ENCODE measurements at places on chromosomes 4 and X.
A peak's percentile ranks its signal among the peaks of the same experiment; 100 is the strongest.

DNA sequence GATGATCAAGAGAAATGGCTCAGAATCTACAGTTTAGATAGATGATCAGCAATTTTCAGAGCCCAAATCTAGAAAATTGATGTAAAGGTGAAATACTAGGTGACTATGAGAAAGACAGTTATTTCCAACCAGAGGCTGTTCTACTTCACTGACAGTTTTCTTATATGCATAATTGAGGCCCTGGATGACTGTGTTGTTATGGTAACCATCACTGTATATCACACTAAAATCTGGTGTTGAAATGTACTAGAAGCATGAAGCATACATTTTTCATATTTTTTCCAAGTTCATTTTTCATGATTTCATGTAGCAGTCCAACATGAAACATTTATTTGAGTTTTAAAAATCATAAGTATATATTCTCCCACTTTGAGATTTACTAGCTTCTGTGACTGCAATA lies 87.4 kb downstream of the ATXN3L start:
- no peak for DNase-seq

DNA sequence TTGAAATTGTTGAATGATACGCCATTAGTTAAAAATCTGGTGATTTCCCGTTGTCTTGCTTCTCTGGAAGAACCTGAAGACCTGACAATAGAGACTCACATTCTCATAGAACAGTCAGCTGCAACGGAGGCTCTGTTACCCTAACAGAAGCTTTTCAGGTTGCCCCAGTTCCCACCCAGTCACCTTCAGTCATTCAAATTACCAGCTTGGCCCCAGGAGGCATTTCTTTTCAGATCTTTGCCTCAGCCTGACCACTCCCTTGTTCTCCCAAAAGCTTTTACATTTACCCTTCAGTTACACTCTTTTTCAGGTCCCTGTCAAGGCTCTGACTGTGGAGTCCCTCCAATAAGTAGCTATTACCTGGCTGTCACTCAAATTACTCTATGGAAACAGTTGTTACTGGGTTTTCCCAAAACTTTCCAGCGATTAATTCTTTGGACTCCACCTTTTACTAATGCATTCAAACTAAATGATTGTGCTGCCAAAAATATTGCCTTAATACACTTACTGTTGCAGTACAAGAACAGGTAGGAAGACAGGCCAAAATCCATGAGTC lies 162.2 kb upstream of the FTHL17 start:
- DNase-seq = no peak

DNA sequence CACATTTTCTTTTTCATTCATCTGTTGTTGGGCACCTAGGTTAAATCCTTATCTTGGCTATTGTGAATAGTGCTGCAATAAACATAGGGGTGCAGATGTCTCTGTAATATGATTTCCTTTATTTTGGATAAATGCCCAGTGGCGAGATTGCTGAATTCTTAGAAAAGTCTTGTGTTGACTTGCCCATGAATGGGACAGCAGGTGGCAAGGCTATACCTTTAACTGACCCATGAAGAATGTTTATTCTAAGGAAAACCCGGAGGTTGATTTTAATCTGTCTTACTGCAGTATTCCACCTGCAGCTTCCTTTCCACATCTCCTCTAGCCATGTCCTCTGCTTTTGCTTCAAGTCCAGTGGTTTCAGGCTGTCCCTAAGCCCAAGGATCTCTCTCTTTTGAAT lies 220.6 kb downstream of the SNCA start:
- DNase-seq = no peak

DNA sequence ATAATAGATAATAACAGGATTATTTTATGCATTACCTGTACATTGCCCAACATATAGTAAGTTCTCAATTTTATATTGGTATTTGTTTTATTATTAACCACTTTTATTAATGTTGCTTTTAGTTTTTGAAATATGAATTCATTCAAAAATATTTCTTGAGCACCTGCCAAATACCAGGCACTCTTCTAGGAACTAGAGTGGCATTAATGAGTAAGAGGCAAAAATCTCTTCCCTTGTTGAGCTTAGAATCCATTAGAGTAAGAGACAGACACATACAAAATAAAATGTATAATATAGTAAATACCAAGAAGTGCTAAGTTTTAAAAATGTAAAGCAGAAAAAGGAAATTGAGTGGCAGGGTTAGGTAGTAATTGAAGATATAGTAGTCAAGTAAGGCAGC lies 45.8 kb downstream of the TET2 start:
- no peak for DNase-seq

- no peak for DNase-seq
Observed at GRCh38 chr4:73988061-73988460, at the start of gene PPBP. Gene PPBP (minus strand): TSS chr4:73988190. CDS start chr4:73988103, 87 bp downstream.

GRCh38 chr4:52051213-52051614 lies at the start of gene SPATA18:
Gene SPATA18 (plus strand): TSS chr4:52051304. CDS start chr4:52051705, 401 bp downstream.
- peak; percentile 20 for DNase-seq

DNA sequence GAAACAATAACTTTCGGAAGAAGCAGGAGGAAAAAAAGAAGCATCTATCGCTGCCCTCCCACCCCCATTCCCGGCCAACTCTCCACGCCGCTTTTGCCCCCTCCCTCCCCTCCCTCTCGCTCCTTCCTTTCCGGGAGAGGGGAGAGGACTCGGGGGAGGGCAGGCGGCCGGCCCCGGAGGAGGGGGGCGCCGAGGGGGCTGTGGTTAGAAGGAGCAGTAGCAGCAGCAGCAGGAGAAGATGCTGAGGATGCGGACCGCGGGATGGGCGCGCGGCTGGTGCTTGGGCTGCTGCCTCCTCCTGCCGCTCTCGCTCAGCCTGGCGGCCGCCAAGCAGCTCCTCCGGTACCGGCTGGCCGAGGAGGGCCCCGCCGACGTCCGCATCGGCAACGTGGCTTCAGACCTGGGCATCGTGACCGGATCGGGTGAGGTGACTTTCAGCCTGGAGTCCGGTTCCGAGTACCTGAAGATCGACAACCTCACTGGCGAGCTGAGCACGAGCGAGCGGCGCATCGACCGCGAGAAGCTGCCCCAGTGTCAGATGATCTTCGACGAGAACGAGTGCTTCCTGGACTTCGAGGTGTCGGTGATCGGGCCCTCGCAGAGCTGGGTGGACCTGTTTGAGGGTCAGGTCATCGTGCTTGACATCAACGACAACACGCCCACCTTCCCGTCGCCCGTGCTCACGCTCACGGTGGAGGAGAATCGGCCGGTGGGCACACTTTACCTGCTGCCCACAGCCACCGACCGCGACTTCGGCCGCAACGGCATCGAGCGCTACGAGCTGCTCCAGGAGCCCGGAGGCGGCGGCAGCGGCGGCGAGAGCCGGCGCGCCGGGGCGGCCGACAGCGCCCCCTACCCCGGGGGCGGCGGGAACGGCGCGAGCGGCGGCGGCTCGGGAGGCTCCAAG lies 1.3 kb downstream of the PCDH7 start:
- no peak for DNase-seq

DNA sequence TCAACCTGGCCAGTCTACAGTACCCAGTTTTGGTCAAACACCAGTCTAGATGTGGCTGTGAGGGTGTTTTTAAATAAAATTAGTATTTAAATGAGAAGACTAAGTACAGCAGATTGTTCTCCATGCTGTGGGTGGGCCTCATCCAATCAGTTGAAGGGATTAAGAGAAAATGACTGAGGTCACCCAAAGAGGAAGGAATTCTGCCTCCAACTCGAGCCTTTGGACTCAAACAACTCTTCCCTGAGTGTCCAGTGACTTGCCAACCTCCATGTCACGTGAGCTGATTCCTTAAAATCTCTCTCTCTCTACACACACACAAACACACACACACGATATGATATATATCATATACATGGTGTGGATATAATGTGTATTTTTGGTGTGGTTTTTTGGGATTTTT lies 10.0 kb downstream of the TREX2 start:
- DNase-seq = no peak

DNA sequence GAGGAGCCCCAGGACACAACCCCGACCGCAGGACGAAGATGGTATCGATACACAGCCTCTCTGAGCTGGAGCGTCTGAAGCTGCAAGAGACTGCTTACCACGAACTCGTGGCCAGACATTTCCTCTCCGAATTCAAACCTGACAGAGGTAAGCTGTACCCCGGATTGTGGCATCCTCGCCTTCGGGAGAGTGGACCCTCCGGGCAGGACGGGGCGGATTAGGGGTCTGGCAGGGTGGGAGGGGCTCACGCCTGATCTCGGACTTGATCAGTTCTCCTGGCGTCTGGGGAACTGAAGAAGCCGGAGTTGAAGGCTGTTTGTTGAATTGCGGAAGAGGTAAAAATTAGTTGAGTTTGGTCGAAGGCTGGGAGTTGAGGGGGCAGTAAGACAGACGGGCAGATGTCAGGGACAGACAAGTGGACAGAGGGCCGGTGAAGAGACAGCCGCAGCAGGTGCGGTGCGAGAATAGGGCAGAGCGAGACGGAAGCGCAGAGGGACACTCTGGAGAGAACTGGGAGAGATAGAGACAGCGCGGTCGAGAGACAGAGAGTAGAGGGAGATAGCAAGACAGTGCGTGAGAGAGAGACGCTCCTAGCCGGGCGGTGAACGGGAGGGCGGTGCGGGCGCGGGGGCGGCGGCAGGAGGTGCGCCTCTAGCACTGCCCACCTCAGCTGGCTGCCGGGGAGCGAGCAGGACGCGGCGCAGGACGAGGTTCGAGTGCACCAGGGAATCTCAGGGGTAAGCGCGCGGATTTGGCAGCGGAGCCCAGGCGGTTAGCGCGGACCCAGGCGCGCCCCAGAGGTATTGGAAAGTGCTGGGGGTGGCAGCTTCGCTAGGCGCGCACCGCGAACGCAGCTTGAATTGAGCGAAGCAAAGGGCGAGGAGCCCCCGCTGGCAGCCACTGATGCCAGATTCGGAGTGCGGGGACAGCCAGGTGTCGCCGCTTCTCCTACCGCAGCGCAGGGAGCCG lies 23.9 kb downstream of the ARHGAP36 start:
- DNase-seq = no peak

DNA sequence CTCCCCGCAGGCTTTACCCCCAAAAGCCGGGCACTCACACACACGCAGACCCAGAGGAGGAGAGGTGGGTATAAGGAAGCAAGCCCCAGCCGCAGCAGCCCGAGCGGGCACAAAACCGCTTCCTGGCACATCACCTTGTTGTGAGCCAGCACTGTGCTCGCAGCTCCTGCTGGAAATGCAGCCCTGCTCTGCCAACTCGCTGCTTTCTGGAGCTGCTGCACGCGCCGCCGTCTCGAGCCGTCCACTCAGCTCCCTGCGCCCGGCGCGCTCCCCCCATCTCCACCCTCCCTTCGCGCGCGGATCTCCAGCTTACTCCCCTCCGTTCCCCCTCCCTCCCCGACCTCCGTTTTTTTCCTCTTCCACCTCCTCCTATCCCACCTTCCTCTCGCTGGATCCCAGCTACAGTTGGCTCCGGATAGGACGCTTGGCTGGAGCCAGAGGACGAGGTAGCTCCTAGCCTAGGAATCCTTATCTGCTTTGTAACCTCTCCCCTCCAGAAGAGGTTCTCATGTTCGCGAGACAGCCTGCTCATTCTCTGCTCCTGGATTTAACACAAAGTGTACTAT lies at the start of gene SPOCK3:
SPOCK3 (minus strand) TSS at position 179 of the 566 bp plus-strand sequence.
- DNase-seq = peak; percentile 20

- DNase-seq = no peak
Observed at GRCh38 chr4:54473798-54474197, 184.0 kb upstream of the KIT start.

GRCh38 chr4:10020106-10020505 lies 1.2 kb downstream of the SLC2A9 start:
- no peak for DNase-seq

DNA sequence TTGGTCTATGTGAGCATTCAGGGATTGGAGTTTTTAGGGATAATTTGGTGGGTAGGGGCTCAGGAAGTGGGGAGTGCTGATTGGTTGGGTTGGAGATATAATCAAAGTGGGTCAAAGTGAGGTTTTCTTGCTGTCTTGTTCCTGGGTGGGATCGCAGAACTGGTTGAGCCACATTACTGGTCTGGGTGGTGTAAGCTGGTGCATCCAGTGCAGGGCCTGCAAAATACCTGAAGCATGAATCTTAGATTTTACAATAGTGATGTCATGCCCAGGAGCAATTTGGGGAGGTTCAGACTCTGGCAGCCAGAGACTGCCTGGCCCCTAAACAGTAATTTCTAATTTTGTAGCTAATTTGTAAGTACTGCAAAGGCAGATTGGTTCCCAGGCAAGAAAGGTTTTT lies 665.6 kb upstream of the PRKX start:
- no peak for DNase-seq

DNA sequence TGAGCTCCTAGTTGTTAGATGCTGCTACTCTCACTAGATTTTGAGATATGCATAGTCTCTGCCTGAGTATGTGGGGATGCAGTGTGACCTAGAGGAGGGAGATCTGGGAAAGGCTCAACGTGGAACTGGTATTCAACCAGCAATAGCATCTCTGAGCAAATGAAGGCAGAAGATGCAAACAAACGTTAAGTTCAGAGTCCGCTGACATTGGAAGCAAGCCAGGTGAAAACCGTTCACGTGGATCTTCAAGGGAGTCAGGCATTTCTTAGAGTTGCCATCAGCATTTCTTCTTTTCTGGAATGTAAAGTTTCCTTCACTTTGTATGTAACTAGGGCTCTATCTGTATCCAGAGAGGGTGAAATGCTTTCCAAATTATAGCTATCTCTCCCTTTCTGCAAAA lies 59.9 kb downstream of the C4orf51 start:
- no peak for DNase-seq
